ENCODE measurements at places on chromosomes 7 and 10. TPM values are rescaled to one million over a fixed set of nuclear protein-coding genes. Genes with fewer than 3 reads are reported as not detected.

- peak; percentile 82 for DNase-seq
Observed at GRCh38 chr10:50739618-50740292, at the start of gene ASAH2B. Gene ASAH2B (plus strand): TSS chr10:50739936. CDS start chr10:50745131, 5,195 bp downstream.

GRCh38 chr7:93218997-93219827 is 7.1 kb downstream of the HEPACAM2 start:
- DNase-seq, result no peak

- DNase-seq, result no peak
Observed at GRCh38 chr7:103821092-103821491, 168.4 kb downstream of the RELN start.

- DNase-seq, result no peak
Observed at GRCh38 chr7:83739527-83739926, 90.6 kb upstream of the SEMA3E start.

Gene TWNK
- 3.7 TPM for total RNA-seq

Measured in left colon (tissue), 2 donors.